ENCODE measurements at places on chromosomes 5 and 9. TPM values are rescaled to one million over a fixed set of nuclear protein-coding genes. Genes with fewer than 3 reads are reported as not detected.

GRCh38 chr5:171801-172331 lies 19.4 kb upstream of the LRRC14B start:
- DNase-seq = no peak

- DNase-seq = no peak
These were observed 16.3 kb downstream of the AKNA start for GRCh38 chr9:114371343-114371944.

- DNase-seq = no peak
These were observed 77.7 kb upstream of the SPEF2 start for GRCh38 chr5:35540002-35540401.

GRCh38 chr5:116861097-116861496 lies 286.5 kb upstream of the SEMA6A start:
- no peak for DNase-seq

- DNase-seq = no peak
These were observed 144.7 kb upstream of the IER5L start for GRCh38 chr9:129322641-129323375.

DNA sequence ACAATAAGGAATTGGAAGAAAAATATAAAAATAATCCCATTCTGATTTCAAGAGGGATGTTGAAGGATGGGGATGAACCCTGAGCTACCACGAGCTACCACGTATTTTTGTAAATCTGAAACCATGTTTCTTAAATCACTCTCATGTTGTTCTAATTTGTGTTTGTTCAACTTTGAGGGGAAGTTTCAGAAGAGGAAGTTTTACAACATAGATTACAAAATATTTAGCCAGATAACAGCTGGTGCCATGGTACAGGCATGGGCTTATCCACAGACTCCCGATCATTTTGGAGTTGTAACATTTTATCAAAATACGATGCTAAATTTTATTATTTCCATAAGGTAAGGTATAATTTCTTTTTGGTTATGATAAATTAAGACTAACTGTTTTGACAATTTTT lies 15.2 kb downstream of the CCDC125 start:
- no peak for DNase-seq

DNA sequence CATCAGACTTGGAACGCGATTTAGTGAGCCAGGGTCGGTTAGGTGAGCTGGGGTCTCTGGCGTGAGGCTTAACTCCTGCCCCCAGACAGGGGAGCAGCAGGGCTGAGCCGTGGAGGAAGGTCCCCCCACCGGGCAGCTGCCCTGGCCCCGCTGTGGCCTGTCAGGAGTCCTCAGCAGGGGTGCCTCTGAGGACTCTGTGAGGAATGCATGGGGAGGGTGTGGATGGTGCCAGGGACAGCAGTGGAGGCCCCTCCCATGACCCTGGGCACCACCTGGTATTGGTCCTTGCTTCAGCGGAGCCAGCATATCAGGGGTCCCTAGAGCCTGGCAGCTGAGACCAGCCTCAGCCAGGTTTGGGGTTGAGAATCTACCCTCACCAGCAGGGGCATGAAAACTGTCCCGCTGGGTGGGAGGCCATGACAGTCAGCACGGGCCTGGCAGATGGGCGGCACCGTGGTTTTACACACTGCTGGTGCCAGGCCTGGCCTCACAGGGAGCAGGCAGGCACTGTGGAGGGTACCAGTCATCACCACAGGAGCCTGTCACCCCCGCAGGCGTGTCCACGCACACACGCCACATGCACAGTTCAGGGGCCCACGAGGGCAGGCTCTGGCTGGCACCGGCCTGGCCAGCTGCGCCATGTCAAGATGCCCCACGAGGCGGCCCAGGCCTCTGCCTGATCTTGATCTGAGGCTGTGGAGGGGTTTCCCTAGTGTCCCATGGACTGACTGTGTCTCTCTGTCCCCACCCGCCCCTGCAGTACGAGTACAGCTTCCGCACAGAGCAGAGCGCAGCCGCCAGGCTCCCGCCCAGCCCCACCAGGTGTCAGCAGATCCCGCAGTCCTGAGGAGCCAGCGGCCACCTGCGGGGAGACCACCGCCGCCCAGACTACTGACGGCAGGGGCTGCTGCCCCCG lies 111.1 kb upstream of the LMX1B start:
- no peak for DNase-seq

DNA sequence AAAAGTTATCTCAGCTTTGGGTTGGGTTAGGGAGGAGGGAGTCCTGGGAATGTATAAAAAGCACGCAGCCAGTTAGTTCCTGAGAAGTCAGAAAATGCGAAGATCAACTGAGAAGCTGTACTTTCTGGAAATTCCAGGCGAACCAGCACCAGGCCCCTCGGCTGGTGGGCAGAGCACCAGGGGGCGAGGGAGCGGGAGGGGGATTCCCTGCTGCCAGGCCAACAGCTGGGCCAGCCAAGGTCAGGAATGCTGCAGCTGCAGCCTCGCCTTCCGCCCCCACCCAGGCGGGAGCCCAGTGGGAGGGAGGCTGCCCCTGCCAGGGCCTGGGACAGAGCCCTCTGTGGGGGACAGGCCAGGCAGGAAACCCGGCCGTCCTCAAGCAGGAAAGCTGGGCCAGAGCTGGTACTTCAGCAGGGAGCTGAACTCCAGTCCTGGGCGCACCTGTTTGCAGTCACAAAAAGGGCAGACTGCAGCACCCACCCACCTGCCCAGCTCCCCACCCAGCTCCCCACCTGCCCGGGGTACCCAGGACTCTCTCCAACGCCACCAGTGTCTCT lies 35.5 kb downstream of the VAV2 start:
- no peak for DNase-seq

GRCh38 chr9:97773091-97773490 lies 76.0 kb upstream of the XPA start:
- DNase-seq = no peak

- no peak for DNase-seq
These were observed 76.2 kb upstream of the NTRK2 start for GRCh38 chr9:84593352-84593751.

- no peak for DNase-seq
These were observed 84.0 kb downstream of the COL5A1 start for GRCh38 chr9:134725605-134725940.

DNA sequence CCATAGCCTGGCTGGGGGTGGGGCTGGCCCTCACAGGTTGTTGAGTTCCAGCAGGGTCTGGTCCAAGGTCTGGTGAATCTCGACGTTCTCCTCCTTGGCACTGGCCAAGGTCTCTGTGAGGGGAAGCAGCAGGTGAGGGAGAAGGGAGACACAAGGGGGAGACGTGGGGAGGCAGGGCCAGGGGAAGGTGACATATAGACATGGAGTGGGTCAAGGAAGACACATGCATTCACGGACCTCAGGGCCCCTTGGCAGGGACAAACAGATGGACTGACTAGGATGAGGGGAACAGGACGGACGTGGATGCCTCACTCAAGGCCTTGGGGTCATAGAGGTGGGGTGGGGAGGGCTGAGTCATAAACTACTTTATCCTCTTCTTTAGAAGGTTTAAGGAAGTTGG lies 7.7 kb downstream of the TPM2 start:
- no peak for DNase-seq

DNA sequence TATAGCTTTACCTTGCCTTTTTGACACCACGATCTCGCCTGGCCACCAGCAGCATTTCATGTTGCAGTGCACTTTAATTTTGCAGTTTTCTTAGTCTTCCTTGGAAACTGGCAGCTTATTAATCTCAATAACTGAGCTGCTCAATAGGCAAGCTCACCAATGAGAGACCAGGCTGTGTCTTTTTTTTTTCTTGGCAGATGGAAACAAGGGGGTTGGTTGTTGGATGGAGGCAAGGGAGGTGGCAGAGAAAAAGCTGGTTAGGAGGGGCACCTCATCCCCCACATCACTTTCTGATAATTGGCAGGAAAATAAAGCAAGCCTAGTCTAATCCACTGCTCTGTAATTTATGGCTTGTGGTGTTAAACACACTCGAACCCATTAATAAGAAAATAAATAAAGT lies 324.5 kb upstream of the WWC1 start:
- DNase-seq = no peak

- no peak for DNase-seq
These were observed 33.7 kb downstream of the ANKRD31 start for GRCh38 chr5:75202935-75203334.

GRCh38 chr5:123690821-123691220 lies 178.8 kb downstream of the CSNK1G3 start:
- DNase-seq = no peak

DNA sequence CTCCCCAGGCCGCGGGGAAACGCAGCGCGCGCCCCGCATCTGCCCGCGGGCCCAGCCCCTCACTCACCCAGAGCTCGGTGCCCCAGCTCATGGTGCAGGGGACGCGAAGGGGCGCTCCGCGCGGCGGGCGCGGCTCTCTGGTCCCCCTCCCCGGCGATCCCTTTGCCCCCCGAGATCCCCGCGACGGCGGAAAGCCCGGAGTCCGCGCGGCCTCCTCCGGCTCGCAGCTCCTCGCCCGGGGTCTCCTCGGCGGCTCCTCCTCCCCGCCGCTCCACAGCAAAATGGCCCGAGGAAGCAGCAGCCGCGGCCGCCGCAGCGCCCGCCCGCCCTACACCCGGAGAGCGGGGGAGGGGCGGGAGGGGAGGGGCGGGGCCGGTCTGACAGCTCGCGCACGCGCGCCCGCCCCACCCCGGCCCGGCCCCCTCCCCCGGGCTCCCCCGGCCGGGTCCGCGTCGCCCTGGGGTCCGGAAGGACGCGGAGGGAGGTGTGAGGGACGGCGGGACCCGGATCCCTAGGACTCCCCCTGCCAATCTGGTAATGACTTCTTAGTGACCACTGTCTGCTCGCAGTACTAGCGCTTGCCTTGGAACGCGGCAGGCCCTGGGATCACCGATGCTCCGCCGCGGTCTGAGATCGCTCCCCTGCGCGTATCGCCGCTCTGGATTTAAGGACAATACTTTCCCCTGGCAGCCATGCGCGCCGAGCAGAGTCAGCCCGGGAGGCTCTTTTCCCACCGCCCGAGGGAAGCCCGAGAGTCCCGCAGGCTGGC lies at the start of gene FNBP1:
TSS of gene FNBP1 (minus strand) at position 305 of the 769 bp plus-strand sequence. CDS start at position 91, 214 bp downstream.
- peak; percentile 86 for DNase-seq

DNA sequence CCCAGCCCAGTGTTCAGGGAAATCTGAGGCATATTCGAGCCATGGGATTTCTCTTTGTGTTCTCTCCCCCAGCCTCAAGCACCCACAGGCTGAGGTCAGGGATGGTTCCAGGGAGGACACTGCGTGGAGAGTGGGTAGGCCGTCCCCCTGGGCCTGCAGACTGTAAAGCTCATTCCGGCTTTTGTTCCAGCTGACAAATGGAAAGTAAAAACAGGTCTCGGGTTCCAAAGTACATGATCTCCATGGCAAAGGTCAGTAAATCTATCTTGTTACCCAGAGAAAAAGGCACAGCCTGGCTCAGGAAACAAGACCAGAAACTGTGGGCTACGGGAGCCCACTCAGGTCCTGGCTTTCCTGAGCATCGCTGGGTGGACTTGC lies 116.2 kb downstream of the ROR2 start:
- no peak for DNase-seq

DNA sequence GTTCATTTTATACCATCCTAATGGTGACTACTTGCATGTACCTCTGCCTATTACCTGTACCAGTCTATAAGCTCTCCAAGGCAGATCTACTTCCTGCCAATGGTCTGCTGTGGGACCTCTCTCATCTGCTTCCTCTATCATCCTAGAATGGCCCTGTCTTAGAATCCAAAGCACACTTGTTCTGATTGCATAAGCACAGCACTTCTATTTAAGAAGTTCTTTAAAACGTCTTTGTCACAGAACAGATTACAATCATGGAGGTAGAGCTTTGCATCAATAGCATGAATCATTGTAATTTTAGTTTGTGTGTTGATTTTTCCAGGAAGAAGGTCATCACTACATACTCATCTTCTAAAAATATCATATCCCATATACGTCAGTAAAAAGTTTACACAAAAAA lies 131.8 kb upstream of the ACOT12 start:
- no peak for DNase-seq

DNA sequence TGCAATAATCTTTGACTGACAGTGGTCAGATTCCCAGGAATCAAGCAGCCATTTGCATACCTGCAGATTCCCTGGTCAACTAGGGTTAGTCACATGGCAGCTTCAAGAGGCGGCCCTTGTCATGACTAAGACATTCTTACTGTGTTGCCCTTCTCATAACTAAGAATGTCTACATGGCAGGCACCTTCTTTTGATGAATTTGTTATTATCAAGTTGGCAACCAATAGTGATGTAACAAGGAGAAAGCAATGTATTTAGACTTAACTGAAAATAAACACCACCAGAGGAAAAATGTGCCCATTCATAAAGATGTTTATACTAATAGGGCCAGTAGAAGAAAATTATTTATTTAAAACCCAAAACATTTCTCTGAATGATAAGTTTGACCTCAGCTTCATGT lies 215.6 kb downstream of the TLE1 start:
- no peak for DNase-seq

DNA sequence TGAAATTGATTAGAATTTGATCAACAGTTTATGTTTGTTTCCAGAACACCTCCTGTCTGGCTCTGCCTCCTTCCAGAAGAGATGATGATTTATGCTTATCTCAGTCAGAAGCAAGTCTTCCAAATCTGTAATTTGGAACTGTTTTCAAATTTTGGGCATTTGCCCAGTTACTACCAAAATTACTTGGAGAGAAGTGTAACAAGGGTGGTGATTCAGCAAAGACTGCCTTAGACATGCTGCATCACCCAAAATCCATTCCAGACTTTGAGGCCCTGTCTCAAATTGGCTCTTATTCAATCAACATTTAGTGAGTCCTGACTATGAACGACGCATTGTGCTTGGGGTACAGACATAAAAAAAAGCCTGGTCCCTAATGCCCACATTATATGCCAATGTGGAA lies 89.4 kb downstream of the SH3TC2 start:
- no peak for DNase-seq

- no peak for DNase-seq
These were observed 43.2 kb upstream of the AKNA start for GRCh38 chr9:114431003-114431402.

DNA sequence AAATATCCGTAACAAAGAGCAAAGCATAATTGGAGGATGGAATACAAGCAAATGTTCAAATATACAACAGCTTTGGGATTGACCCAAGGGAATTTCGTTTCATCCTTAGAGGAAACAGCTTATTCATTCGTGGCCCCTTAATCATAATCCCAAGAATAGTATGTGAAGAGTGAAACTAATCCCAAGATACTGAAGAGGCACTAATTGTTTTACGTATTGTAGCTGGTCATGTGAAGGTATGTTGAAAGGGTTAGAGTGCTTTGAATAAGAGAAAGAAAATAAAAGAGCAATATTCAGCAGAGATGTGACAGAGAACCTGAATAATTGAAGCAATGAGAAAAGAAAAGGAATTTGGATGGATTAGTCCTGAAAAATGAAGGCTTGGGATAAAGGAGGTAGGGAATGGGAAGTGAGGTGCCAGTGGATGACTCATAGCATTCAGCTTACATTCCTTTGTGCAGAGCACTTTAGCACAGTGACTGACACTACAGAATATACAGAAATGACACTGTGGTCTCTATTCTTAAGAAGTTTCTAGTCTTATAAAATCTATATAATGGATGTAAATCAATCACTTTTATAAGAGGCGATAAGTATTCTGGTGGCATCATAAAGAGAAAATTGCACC lies 221.9 kb downstream of the TLR4 start:
- no peak for DNase-seq

GRCh38 chr9:69180200-69180599 lies 6.1 kb downstream of the TJP2 start:
- no peak for DNase-seq

The SLC31A1 gene
- total RNA-seq = 21.9 TPM

The LCN9 gene
- total RNA-seq = 0.68 TPM

The ASPN gene
- 0.39 TPM for total RNA-seq

The PCDHGB2 gene
- 16.6 TPM for total RNA-seq

The ZFP62 gene
- total RNA-seq = 27.1 TPM

The CCL19 gene
- total RNA-seq = not detected

The GMCL2 gene
- 9.8 TPM for total RNA-seq

The MCIDAS gene
- total RNA-seq = 0.39 TPM

The ANXA6 gene
- total RNA-seq = 180 TPM

The GRXCR2 gene
- total RNA-seq = 0.31 TPM

The IL13 gene
- 17.3 TPM for total RNA-seq

The FSD1L gene
- 12.2 TPM for total RNA-seq

The ARPC5L gene
- 64.7 TPM for total RNA-seq

Measured in testis (tissue), 5 donors.